HEK293T (cell line): ENCODE measurements at places on chromosomes 5 and 9.

GRCh38 chr5:80654054-80654390 is 430 bp upstream of the MSH3 start:
- DNase-seq = peak; percentile 22

DNA sequence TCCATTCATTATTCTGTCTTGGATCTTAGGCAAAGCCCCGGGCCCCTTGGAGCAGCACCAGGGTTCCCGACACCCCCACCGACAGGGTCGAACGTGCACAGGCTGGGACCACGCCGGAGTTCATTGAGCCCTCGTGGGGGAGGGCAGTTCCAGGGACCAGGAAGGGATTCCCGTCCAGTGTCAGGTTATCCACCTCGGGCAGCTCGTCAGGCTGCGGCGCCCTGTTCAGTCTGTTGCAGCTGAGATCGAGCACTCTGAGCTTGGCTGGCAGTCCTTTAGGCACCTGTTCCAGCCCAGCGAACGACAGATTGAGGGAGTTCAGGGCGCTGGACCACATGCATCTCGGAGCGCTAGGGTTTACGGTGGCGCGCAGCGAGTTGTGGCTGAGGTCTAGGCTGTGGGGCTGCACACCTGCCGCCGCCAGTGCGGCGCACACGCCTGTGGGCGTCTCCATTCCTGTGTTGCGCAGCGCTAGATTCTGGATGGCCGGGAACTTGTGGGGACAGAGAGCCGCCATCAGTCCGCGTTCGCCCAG is 1.1 kb downstream of the CD14 start:
- no peak for DNase-seq

GRCh38 chr9:74556685-74557084 is 59.5 kb downstream of the RORB start:
- DNase-seq = no peak

GRCh38 chr9:127568618-127568970 is 43.5 kb upstream of the STXBP1 start:
- no peak for DNase-seq

GRCh38 chr5:141529002-141529401 is 40.1 kb downstream of the PCDHGC5 start:
- no peak for DNase-seq

DNA sequence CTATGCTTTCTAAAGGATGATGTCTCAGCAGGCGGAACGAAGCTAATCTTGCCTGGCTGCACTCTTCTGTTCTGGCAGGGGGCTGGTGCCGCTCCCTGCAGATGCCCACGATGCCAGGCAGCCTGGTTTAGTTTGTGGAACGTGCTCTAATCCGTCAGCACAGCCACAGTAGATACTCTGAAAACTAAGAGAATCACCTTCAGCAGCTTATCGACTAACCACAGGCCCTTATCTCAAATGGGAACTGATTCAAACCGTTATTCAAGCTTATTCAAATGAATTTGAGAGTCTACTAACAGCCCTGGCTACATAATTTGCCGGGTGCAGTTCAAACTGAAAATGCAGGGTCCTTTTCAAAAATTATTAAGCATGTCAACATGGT is 246.6 kb upstream of the ANKRD55 start:
- DNase-seq = no peak

DNA sequence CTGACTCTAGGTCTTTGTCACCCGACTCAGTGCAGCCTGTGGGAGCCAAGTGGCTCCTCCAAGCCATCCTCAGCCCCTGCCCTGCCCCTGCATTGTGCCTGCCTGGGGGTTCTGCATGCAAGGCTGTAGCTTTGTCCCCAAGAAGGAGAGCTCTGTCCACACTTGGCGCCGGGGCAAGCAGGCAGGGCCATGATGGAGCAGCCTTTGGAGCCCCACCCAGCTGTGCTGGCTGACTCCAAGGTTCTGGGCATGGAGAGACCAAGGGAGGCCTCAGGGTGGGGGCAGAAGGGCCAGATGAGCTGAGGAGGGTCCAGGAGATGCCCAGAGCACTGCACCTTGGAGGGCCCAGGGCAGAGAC is 226.2 kb downstream of the CACNA1B start:
- DNase-seq = no peak

DNA sequence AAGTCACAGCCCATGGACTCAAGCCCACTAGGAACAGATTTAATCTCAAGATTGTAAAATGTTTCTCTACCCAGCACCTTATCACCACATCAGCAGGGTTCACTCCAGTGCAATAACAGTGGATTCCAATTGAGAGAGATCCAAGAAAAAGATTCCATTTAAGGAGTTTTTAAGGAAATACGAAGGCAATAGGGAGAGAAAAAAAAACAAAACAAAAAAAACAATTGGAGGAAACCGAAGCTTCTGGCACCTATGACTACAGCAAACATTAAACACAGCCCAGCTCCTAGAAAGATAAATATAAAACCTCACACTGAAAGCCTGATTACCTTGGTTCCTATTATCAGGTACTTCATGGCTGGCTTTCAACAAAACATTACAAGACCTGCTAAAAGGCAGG is 192.7 kb downstream of the DAB2IP start:
- DNase-seq = no peak

DNA sequence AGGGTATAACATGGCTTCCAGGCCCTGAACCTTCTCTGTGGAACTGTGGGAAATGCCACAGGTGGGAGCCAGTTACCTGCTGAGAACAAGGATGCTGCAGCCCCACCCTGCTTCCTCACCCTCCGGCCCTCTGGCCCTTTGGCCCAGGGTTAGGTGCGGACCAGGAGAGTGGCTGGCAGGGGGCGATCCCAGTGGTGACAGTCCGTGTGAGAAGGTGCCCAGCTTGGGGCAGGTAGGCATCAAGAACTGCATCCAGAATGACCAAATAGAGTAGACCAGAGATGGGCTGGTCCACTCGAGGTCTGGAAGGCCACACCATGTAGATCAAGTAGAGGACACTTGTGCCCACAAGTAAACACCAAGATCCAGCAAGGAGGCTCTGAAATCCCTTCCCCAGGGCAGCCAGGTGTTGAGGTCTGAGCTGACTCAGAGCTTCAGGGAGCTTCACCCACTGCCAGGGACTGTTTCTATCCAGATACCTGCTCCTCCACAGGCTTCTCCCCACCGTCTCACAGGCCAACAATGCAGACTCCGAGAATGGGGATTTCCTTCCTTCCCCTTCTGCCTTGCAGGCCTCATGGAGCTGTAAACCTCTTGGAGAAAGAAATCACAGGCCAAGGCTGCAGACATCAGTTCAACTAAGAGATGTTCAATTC is 61.4 kb upstream of the ZSWIM6 start:
- no peak for DNase-seq

DNA sequence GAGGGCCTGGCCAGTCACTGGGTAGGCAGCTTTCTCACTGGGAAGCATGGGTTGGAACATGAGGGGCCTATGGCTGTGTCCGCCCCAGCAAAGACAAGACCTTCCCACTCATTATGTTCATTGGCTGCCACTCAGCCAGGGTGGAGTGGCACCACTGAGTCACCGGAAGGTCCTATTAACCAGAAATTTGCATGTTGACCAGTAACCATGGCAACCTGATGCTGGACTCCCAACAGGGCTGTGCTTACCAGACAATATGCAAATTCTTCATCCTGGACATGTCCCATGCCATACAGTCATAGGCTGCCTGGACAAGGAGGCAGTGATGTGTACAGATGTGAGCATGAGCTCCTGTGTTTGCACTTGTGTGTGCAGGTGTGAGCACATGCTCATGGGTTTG is 66.7 kb downstream of the PSD2 start:
- DNase-seq = no peak

DNA sequence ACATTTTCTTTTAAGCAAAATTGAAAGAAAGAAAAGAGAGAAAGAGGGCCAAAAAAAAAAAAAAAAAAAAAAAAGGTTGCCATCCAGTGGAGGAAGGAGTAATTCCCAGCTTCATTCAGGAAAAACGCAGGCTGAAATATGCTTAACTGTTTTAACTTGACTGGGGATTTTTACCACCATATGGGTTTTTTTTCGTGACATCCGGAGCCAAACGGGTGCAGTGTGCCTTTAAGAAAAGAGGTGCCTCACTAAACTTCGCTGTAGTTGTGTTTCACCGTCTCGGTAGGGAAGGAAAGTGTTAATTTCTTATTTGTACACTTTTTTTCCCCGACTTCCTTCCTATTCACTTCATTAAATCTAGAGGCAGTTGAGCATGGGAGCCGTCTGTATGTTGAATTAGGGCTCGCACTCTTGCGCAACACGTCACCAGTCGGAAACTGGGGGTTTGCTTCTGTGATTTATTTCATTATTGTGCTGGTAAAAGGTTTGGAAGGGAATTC is 143.0 kb downstream of the SMARCA2 start:
- DNase-seq = peak; percentile 10

DNA sequence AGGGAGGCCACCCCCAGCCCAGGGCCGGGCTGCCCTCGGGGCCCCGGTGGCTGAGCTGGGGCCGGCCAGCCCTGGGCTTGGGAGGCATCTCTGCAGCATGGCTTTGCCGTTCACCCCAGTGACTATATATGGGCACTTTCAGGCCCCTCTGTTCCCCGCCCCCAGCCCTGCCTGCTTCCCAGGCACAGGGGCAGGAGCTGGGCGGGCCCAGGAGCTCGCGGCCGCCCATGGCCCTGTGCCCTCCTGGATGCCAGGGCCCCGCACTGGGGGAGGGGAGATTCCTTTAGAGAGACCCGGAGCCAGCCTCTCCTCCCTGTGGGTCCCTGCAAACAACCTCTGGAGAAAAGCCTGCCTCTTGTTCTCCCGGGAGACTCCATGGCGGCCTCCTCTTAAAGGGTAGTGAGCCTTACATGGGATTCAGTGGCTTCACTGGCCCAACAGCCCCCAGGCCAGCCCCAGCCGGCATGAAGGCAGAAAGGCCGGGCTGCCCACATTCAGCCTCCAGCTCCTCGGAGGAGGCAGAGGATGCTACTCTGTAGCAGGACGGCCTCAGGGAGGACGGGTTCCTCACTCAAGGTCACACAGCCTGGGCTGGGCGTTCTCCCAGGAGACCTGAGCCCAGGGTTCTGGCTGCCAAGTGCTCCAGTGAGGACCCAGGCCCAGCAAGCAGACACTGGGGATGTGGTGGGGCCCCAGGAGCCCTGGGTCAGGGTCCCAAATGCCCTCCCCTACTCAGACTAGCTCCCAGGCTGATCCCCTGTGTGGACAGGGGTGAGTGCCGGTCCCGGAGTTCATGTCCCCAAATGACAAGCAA is 4.1 kb downstream of the NACC2 start:
- no peak for DNase-seq

DNA sequence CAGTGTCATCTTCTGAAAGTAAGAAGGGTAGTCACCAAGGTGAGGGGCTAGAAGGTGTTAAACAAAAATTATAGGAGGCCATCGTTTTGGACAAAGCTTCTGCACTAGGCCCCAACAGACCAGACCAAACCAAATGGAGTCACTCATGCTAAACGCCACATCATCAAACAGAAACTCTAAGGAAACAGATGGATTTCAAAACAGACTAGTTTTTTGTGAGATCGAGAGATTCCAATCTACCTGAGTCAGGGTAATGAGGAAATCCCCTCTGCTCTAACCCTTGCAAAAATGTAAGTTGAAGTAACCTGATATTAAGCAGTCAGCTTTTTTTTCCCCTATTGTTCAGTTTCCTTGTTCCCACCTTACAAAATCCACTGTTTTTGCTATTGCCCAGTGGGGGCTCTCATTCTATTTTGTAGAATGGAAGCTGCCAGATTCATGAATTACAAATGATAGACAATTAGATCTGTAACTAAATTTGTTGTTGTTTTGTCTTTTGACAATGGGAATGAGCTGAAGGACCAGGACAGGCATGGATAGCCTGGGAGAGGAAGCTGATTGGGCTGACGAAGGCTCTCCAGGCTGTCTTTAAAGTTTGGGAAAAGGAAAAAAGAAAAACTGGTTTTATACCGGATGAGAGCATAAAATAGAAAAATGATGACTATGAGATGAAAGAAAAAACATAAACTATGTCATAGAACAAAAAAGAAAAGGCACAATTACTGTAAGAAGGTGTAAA is 94.7 kb upstream of the ADAMTSL1 start:
- no peak for DNase-seq
